Kidney epithelial cell (primary cell): ENCODE measurements at places on chromosomes 3 and 15. TPM values are rescaled to one million over a fixed set of nuclear protein-coding genes. Genes with fewer than 3 reads are reported as not detected.

Gene DAPK2
- 0.21 and 1.4 TPM in 2 replicates for total RNA-seq

DNA sequence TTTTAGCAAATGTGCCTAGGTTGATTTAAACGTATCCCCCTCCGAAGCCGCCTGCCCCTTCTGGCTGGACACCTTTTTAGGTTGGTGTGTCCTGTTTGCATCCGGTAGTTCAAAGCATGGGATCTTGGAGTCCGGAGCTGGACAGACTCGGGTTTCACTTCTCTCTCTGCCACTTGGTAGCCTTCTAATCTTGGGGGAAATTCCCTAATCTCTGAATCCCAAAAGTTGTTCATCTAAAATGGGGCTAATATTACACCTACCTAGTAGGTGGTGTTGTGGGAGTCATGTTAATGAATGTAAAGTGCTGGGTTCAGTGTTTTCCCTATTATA lies 760 bp downstream of the FANCI start:
- DNase-seq, result no peak

- DNase-seq, result no peak
These were observed 600.5 kb downstream of the EDEM1 start for GRCh38 chr3:5787861-5788488.

Gene DNAJB11
- total RNA-seq, result 83.2 and 93.5 TPM in 2 replicates

Gene TRPM1
- 1.2 TPM in 1 of 2 replicates, not detected in the other for total RNA-seq

Gene PARP15
- total RNA-seq, result under 0.01 TPM in 1 of 2 replicates, not detected in the other

DNA sequence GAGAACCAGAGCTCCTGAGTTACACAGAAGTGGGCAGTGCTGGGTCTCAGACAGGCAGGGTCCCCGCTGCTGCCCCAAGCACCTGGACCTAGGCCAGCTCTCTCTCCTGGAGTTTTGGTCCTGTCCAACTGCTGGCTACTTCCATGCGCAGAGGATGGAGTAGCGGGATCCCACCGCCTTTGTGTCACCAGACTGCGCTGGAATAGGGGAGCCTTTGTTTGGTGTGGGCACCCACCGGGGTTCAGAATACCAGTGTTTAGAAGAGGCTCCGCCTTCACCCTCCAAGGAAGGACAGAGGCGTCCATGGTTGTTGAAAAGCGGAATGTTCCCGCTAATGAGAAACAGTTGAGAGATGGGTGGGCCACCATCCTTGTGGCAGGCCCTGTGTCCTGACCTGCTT lies 154.4 kb downstream of the DNAJB8 start:
- DNase-seq, result no peak
